PC-3 (cell line): ENCODE measurements at places on chromosomes 5 and 9. TPM values are rescaled to one million over a fixed set of nuclear protein-coding genes. Genes with fewer than 3 reads are reported as not detected.
A peak's percentile ranks its signal among the peaks of the same experiment; 100 is the strongest.

The SAPCD2 gene
- 98.4 and 134 TPM in 2 replicates for total RNA-seq

DNA sequence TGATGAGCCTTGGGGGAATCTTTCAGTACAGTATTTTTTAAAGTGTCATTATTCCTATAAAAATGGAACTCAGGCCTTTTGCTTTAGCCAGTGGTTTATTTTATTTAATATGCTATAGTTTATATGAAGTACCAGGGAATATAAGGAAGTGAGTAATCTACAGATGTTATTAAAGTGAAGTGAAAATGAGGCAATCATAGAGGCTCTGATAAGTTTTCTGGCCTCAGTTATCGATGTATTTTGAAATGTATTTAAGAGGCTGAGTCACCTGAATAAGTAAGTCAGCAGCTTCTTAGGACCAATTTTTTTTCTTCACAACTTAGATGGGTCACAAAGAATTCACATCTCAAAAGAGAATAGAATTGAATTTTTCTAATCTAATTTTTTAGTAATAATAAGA lies 829.0 kb downstream of the DNAH5 start:
- no peak for DNase-seq

GRCh38 chr5:141654298-141654697 lies 3.1 kb upstream of the FCHSD1 start:
- peak; percentile 52 for DNase-seq

The CD74 gene
- total RNA-seq, result 0.22 and 0.52 TPM in 2 replicates

GRCh38 chr5:179816796-179817469 lies 3.8 kb upstream of the SQSTM1 start:
- DNase-seq, result no peak

GRCh38 chr5:116881921-116882531 lies 307.4 kb upstream of the SEMA6A start:
- no peak for DNase-seq

DNA sequence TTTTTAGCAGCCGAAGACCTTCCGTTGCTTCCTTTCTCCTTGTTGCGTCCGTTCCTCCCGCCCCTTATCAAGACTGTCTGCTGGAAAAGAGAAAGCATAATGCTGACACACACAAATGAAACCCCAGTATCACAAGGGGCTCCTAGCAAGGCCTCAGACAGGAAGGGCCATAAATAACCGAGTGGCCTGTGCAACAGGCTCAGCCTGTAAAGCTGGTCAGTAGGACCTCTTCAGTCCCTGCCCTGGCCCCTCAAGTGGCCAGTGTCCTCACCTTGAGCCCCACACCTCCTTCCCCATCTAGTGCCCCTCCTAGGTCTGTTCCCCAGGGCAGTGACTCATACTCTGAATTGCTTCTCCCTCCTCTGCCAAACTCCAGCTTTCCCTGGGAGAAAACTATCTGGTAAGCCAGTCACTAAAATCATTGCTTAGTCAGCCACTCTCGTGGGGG lies 174.6 kb upstream of the IL12B start:
- DNase-seq, result peak; percentile 69

GRCh38 chr9:124489222-124489621 lies 18.0 kb downstream of the NR5A1 start:
- no peak for DNase-seq

- DNase-seq, result peak; percentile 99
Measured at GRCh38 chr5:157603333-157604190, 28.0 kb upstream of the ADAM19 start.

DNA sequence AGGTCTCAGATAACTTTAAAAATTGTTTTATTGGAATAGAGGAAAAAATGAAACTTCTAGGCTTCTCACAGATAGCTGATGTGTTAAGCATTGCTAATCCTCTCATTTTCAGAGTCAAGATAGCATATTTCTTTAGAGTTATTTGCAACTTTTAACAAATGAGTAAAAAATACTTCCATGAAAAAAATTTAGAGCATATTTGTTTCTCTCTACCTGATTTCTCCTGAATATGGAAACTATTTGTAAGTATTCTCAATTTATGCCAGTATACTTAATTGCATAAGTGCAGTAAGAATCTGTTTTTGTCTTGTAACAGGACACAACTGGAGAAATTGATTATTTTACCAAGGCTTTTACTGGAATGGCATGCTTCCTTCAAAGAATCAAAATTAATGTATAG lies 3.6 kb upstream of the TRIM32 start:
- no peak for DNase-seq

GRCh38 chr5:11681796-11682195 lies 222.4 kb downstream of the CTNND2 start:
- DNase-seq, result no peak

The GAPT gene
- not detected in 2 replicates for total RNA-seq

DNA sequence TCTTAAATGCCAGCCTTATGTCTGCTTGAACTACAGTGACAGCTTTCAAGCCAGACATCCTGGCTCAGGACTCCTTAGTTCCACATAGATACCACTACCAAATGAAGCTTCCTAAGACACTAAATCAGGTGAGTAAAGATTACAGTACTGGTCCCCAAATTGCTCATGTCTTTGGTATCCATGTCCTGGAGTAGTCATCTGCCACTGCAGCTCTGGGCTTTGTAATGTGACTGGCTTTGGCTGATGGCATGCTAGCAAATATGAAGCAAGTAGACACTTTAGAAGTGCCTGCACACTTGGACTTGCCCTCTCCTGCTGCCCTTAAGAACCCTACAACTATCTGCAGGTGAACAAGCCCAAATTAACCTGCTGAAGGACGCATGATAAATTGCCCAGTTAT lies 334.9 kb downstream of the BNC2 start:
- peak; percentile 42 for DNase-seq

DNA sequence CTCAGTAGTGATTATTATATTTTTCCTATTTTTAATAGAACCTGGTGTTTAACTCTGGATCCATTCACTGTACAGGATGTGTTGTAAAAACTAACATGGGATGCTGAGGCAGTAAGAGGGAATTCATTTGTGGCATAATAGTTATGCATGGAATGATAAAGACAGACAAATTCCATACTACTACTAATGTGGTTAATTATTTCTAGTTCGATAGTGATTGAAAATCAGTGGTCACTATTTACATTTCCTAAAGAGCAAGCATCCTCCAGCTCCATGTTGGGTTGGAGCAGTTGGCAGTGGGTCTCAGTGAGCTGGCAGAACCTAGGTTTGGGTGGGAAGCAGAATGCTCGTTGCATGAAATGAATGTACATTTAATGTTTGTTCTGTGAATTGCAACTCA lies 122.6 kb downstream of the SAXO1 start:
- DNase-seq, result no peak

DNA sequence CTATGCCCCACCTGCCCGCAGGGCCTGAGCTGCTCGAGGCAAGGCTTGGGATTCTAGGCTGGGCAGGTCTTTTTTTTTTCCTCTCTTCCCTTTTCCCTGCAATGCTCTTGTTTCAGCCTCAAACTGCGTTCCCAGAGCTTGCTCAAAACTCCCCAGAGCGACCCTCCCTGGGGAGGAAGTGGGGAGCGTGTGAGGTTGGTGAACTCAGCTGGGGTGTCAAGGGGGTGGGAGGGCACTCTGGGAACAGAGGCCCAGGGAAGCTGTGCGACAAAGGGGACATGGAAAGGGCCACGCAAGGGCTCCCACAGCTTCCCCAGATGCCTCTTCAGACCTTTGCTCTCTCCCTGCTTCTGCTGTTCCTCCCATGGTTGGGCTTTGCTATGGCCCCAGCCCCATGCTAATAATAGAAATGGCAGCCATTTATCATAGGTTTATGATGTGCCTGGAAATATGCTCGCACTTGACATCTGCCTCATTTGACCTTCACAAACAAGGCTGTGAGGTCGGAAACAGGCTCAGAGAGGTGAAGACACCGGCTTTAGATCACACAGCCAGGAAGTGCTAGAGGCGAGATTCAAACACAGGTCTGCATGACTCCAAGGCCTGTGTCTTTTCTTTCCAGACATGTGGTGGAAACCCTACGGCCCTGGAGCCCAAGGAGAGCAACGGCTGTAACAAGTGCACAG lies 40.9 kb upstream of the IL17B start:
- no peak for DNase-seq
